ENCODE measurements at places on chromosomes 16 and 17.

- DNase-seq: no peak
Observed at GRCh38 chr16:74888232-74888862, 96.6 kb downstream of the WDR59 start.

DNA sequence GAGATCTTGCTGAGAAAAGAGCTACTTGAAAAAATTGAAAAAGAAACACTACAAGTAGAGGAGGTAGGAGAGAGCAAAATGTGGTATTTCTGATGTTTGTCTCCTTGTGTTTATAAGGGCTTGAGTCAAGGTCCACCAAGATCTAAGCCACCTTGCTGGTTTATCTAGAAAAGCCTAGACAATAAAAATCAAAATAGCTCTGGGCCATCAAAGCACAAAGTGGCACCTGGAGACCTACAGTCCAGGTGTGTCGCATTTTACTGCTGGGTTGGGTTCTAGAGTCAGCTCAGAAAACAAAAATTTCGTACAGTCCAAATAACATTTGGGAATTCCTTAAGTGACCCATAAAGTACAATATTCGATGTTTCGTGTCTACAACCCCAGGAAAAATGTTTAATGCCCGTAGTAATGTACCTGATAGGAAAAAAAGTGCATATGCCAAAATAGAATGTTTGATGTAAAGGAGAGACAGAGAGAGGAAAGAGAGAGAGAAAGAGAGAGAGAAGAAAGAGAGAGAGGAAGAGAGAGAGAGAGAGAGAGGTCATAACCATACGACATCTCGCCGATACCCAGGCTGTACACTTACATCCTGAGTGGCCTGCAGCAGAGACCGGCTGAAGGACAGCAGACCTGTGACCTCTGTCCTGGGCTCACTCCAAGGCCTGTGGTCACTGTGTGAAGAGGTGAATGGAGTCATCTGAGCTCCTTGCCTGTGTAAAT, 27.1 kb downstream of the PRSS54 start:
- DNase-seq: no peak

GRCh38 chr17:73064084-73064938, 28.2 kb downstream of the SLC39A11 start:
- no peak for DNase-seq

- DNase-seq: no peak
Observed at GRCh38 chr17:28684963-28685362, 23.0 kb downstream of the SUPT6H start.

GRCh38 chr17:75147878-75148546, 6.3 kb downstream of the JPT1 start:
- no peak for DNase-seq

- no peak for DNase-seq
Observed at GRCh38 chr17:15031975-15032374, 233.2 kb downstream of the PMP22 start.
